LHCN-M2 (cell line): ENCODE measurements at places on chromosomes 5 and 9. TPM values are rescaled to one million over a fixed set of nuclear protein-coding genes. Genes with fewer than 3 reads are reported as not detected.

Gene PDLIM7
- total RNA-seq: 252 and 281 TPM in 2 replicates

Gene FAM221B
- not detected in 2 replicates for total RNA-seq

Gene WHRN
- total RNA-seq: 0.83 and 1.4 TPM in 2 replicates

DNA sequence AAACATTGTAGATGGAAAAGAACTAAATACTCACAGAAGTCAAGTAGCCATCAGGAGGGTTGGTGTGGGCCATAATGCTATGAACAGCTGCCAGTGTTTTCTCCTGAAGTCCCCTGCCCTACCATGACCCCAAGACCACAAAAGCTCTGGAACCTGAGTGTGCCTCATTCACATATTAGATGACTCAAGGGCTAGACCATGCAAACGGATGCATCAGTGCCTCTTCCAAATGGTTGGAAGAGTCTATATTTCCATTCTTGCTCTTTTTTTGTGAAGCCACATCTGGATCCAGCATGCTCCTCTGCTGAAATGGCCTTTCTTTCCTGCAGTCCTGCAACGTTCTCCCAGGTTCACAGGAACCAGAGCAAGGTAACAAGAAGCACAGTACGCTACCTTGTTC is 136.6 kb upstream of the EPB41L4A start:
- DNase-seq: peak; percentile 94

GRCh38 chr9:2496934-2497333 is 124.7 kb upstream of the VLDLR start:
- no peak for DNase-seq

GRCh38 chr5:159184858-159185381 is 24.4 kb downstream of the RNF145 start:
- DNase-seq: peak; percentile 65
